ENCODE measurements at places on chromosomes 12 and 14.

- no peak for DNase-seq
Measured at GRCh38 chr12:116885491-116885890, 4.2 kb upstream of the HRK start.

DNA sequence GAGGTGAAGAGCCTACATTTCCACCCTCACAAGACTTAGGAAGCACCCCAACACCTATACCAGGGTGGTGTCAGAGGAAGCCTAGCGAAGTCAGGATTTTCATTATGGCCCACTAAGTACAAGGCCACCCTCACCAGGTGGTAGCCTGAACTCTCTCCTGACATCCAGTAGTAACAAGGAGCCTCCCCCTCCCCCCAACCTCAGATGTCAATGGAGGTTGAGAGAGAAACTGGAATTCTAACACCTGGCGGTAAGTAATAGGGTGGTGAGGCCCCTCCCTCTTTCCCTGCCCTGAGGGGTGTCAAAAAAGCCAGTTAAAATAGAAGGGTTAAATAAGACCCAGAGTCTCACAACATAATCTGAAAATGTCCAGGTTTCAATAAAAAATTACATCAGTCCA, 37.6 kb downstream of the SINHCAF start:
- DNase-seq = no peak

- DNase-seq = no peak
Measured at GRCh38 chr14:82740547-82740946, 1206.9 kb upstream of the SEL1L start.

DNA sequence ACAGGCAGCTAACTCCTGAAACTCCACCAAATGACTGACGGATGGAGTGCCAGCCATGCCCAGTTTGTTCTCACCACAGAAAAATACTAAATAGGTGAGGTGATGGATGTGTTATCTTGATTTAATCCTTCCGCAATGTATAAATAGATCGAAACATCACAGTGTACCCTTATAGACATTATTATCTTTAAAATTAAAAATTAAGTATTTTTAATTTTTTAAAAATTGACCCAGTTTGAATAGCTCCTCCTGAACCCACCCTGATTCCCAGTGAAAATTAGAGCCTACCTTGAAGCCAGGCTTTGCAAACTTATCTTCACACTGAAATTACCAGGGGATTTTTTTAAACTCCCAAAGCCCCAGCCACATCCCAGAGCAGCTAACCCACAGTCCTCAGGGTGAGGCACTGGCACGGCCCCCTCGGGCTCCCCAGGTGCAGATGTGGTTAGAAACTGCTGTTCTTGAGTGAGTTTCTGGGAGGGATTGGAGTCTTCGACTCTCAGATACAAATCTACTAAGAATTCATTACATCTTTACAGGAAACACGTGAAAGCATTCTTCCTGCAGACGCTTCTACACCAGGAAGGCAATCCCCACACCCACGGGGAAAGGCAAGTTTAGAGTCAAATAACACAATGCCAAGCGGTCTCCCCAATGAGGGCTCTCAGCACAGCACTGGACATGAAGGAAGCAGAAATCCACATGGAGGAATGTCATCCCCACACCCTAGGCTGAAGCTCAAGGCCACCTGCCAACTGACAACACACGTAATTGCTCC, 126.4 kb downstream of the RIMBP2 start:
- no peak for DNase-seq
